ENCODE measurements at places on chromosomes 7 and 10.

- no peak for DNase-seq
Measured at GRCh38 chr10:104589871-104590270, 51.2 kb upstream of the SORCS3 start.

GRCh38 chr10:100504096-100504495 lies 15.6 kb downstream of the SEC31B start:
- DNase-seq, result no peak

- DNase-seq, result no peak
Measured at GRCh38 chr7:90485734-90486316, 16.4 kb downstream of the PTTG1IP2 start.

DNA sequence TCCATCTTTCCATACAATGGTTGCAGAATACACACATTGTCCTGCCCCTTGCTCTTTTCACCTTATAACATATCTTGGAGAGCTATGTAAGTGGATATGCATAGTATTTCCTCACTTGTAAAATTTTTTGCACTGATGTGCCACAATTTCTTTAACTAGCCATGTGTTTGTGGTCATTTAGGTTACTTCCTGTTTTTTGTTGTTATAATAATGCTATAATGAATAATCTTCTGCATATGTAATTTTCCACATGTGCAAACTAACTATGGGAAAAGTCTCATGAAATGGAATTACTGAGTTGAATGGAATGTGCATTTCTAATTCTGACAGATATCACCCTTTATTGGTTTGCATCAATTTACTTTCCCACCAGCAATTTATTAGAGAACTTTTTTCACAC lies 2.8 kb downstream of the TAS2R41 start:
- DNase-seq, result no peak

DNA sequence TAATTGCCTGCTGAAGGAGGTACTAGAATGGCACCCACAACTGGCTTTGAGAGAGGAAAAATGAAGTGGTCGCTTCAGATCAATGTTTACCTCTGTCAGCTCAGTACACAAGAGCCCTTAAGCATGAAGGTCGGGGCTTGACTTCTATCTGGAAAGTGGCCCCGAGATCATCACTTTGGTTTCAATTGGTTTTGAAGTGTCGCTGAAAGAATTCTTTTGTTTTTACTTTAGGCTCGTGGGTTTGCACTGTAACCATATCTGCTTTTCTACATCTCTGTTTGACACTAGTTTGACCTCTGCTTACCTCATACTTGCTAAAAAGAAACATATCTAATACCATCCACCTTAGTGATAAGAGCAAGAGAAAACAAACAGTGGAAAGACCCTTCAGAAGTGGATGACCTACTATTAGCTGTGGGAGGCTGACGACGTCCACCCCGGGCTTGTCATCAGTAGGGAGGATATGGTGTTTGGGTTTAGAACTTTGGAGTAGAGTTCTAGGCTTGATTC lies 361.8 kb downstream of the GATA3 start:
- no peak for DNase-seq

All from stimulated activated CD4-positive, alpha-beta T cell treated with anti-CD3 and anti-CD28 coated beads, TNF-alpha, amount 100 ng/mL, for 1 hour (primary cell).